NCI-H345 (cell line): ENCODE measurements at places on chromosomes 1 and 21.

- no peak for DNase-seq
Observed at GRCh38 chr1:154497026-154497806, 4.8 kb upstream of the TDRD10 start.

GRCh38 chr1:204927673-204928641, 57.3 kb downstream of the NFASC start:
- no peak for DNase-seq

- peak; percentile 59 for DNase-seq
Observed at GRCh38 chr1:89780721-89781120, 40.1 kb upstream of the LRRC8D start.

- peak; percentile 14 for DNase-seq
Observed at GRCh38 chr1:59689730-59690129, 125.0 kb upstream of the HOOK1 start.

DNA sequence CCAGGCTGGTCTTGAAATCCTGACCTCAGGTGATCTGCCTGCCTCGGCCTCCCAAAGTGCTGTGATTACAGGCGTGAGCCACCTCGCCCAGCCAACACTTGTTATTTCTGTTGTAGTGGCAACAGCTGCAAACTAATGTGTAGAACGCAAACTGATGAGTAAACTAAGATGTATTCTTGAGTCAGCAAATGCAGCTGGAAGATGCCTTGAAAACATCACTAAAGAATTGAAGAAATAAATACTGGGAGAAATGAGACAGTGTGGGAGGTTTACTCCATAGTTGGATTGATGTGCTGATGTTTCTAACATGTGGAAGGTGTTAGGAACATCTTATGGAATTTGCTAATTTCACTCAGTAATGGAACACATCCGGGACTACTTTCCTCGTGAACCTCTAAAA, 61.3 kb upstream of the KCNE2 start:
- no peak for DNase-seq

DNA sequence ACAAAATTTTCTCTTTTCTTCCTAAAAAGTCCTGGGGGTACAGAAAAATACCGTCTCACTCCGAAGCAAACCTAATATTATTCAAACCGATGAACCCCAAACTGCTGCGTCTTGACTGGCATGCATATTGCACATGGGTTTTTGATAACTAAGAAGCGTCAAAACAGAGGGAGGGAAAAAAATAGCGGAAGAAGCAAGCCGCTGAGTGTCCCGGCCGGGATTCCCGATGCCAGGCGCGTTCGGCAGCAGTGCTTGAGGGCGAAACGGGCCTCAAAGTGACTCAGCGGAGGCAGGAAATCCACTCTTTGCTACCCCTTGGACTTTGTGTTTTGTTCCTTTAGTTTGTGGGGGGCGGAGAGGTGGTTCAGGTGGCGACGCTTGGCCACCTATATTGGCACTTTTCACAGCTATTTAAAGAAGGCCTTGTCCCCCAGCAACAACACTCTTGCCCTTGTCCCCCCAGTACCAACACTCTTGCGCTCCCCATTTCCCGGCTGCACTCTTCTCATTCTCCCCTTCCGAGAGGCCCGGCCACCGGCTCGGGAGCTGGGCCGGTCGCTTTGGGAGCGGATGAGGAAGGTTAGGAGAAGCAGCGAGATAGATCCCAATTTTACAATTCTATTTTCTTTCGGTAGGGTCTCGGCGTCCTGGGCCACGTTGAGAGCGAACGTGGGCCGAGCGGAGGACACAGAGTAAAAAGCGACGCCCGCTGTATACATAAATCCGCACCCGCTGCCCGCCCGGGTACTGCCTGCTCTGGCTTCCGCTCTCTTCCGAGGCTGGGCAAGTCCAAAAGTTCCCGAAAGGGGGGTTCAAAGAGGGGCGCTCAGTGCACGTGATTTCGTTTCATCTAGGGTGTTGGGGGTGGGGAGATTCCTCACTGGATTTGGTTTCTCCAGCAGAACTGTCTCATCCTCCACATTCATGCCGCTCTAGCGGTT, 2.5 kb downstream of the LMX1A start:
- DNase-seq, result no peak

DNA sequence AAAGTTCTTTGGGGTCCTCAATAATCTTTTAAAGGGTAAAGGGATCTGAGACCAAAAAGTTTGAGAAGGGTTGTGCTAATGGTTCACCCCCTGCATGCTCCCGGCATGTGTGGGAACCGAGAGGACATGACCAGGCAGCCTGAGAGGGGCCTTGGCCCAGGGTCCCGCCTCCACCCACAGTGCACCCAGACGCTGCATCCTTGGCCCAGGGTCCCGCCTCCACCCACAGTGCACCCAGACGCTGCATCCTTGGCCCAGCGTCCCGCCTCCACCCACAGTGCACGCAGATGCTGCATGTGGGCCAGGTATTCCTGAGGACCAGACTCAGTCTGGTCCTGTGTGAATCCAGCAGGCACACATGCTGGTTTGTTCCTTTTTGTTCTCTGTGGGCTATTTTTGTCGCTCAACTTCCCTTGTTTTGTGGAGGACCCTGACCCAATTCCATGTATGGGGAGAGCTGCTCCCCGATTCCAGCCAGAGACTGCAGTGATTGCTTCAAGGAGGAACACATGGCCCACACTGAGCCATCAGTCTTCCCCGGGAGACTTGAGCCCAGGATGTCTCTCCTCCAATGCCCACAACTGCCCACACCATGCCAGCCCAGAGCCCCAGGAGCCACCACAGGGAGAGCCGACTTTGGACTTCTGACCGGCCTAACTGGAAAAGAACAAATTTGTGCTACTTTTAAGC, 3.5 kb downstream of the NPHP4 start:
- DNase-seq, result no peak

GRCh38 chr1:183876309-183876708, 71.4 kb downstream of the RGL1 start:
- no peak for DNase-seq

- no peak for DNase-seq
Observed at GRCh38 chr1:201841265-201841912, 12.4 kb downstream of the IPO9 start.

GRCh38 chr21:32545948-32546441, 39.3 kb downstream of the TCP10L start:
- DNase-seq, result no peak

DNA sequence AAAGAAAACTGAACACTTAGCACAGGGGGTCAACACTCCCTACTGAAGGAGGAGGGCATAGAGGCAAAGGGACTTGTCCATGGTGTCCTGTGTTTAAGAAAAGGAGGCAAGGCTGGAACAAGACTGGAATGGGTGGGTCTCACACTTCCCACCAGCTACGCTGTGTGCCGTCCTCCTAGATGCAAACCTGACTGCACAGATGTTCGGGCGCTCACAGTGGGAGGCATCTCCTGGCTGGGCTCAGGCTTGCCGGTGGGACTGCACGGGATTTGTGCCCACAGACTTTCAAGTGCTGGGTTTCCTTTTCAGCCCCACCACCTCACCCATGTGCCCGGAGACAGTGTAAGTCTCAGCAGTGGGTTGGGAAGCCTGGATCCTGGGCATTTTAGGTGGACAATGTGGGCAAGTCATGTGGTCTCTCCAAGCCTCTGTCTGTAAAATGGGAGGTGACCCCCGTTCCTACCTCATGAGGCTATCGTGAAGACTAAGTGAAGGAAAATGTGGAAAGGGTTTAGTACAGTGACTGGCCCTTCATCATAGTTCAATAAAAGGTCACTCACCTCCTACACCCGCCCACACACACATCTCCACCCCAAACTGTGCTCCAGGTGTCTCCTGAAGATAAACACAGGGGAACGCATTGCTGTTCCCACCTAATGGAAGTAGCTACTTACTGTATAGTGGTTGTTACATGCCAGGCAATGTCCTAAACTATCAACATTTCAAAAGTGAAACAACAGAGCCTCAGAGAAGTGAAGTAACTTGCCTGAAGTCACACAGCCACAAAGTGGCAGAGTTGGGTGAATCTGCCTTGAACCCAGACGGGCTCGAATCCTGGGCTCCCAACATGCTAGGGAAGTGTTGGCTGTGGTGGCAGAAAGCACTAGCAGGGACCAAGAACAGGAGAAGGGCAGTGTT, 36.0 kb downstream of the ATP1A1 start:
- no peak for DNase-seq

GRCh38 chr1:84763912-84764680, 73.8 kb upstream of the SSX2IP start:
- no peak for DNase-seq

DNA sequence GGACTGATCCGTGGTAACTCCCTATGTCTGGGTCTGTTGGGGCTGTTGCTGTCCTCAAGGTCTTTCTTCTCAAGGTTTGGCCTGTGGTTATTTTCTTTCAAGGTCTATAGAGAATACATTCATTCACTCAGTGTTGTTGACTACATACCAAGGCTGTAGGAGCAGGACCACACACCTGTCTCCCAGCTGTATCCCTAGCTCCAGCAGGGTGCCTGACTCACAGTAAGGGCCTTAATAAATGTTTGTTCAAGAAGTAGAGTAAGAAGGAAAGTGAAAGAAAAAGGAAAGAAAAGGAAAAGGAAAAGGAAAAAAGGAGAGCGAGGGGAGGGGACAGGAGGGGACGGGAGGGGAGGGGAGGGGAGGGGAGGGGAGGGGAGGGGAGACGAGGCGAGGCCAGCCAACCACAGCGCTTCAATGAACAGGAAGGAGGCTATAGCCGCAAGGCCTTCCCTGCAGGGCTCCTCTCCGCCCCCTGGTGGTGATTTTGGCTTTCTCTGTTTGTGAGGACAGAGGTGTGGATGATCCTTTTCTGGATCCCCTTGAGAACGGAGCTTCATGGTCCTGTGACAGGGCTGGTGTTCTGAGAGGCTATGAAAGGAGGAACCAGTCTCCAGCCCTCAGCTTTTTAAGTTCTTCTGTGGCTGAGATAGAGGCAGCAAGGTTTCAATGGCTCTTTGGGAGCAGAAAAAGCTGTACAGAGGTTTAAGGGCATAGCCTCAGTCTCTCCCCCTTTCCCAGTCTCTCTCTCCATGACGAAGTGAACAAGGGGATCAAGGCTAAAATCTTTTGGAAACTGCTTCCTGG, 30.6 kb upstream of the LCE5A start:
- no peak for DNase-seq

DNA sequence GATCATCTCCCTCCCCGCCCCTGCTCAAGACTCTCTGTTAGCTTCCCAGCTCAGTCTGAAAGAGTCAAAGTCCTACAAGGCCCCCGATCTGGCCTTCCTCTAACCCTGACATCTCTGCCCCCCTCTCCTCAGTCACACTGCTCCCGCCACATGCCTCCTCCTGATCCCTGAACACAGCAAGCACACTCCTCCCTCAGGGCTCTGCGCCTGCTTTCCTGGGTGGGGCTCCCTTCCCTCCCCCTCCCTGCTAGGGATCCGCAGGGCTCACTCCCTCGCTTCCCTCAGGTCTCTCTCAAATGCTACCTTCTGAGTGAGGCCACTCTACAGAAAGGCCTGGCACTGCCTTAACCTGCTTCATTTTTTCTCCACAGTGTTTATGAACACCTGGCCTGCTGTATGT, 5.7 kb upstream of the GALE start:
- DNase-seq, result no peak

DNA sequence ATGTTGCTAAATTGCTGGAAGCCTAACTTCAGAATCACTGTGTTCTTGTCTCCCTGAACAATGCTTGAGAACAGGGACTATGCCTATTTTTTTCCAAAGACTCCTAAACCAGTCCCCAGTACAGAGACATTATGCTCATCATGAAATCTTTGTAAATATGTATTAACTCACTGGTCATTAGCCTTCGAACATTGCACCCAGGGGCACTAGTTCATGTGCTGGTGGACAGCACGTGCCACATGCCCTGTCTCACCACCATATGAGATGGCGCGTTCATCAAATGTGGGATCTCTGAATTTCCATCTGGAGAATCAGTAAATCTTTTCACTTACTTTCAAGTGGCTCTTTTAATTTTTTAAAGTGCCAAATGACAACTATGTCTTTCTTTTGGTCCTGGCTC, 11.0 kb upstream of the ATP1A1 start:
- DNase-seq, result no peak

- DNase-seq, result peak; percentile 26
Observed at GRCh38 chr1:68314151-68314780, 81.9 kb upstream of the WLS start.

DNA sequence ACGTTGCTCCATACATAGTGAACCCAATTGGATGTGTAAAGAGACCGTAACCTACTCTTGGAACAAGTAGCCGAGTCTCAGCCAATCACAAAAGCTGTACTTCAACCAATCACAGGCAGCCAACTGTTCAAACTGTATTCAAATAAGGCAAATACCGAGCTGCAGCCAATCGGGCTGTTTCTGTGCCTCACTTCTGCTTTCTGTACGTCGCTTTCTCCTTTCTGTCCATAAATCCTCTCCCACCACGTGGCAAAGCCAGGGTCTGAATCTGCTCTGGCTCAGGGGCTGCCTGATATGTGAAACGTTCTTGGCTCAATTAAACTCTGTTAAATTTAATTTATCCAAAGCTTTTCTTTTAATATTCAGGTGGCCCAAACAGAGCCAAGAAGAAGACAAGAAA, 210.3 kb downstream of the URB2 start:
- DNase-seq, result no peak

GRCh38 chr1:208158640-208159554, 85.3 kb downstream of the PLXNA2 start:
- no peak for DNase-seq

DNA sequence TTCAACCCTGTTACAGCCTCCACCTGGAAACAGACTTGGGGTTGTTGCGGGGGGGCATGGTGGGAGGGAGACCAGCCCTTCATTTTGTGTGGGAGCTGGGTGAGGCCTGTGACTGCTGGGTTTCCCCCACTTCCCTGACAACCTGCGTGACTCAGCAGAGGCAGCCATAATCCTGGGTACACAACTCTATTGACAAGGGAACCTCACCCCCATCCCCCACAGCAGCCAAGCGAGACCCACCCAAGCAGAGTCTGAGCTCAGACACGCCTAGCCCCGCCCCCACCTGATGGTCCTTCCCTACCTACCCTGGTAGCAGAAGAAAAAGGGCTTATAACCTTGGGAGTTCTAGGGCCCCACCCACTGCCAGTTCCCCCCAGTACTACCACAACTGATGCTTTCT, 8.0 kb upstream of the CCDC190 start:
- no peak for DNase-seq

DNA sequence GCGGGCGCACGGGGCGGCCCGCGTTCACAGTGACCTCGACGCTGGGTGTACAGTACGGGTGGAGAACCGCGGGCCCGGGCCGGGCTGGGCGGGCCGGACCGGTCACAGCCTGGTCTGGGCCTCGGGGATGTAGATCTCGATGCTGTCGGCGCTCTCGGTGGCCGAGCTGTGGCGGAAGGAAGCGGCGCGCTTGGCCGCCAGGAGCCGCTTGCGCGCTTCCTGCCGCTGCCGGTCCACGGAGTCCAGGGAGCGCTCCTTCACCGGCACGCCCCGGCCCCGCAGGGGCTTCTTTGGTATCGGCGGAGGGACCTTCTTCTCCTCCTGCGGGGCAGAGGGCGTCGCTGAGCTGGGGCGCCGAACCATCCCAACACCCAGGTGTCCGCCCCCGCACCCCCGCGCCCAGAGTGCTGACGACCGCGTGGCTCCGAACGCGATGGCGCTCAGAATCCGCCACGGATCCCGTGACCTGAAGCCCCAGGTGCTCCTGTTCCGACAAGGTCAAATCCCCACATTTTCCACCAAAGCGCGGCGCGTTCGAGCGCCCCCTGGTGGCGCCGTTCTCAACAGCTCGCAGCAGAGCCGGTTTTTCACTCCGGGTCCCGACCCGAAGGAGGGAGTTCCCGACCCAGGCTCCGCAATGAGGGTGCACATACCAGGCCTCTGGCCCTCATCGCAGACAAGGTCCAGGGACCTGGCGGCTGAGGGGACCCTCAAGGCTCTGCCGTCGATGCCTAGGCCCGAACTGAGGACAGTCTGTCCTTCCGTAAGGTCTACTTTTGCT, 6.6 kb upstream of the SMIM12 start:
- no peak for DNase-seq

GRCh38 chr1:61642475-61643232, 82.3 kb downstream of the TM2D1 start:
- no peak for DNase-seq

- no peak for DNase-seq
Observed at GRCh38 chr1:212964102-212964501, 13.8 kb downstream of the VASH2 start.
